ENCODE measurements at places on chromosomes 5 and 9. TPM values are rescaled to one million over a fixed set of nuclear protein-coding genes. Genes with fewer than 3 reads are reported as not detected.

GRCh38 chr9:6564868-6565267, 80.7 kb downstream of the GLDC start:
- H3K4me1 ChIP-seq = peaks cover 24% of the 10 kb centered on the region
- no peak overlapping the region for H3K27ac ChIP-seq
- H3K36me3 ChIP-seq = no peaks in the 10 kb centered on the region
- H3K27me3 ChIP-seq = no peaks in the 10 kb centered on the region
- H3K4me3 ChIP-seq = no peak overlapping the region

DNA sequence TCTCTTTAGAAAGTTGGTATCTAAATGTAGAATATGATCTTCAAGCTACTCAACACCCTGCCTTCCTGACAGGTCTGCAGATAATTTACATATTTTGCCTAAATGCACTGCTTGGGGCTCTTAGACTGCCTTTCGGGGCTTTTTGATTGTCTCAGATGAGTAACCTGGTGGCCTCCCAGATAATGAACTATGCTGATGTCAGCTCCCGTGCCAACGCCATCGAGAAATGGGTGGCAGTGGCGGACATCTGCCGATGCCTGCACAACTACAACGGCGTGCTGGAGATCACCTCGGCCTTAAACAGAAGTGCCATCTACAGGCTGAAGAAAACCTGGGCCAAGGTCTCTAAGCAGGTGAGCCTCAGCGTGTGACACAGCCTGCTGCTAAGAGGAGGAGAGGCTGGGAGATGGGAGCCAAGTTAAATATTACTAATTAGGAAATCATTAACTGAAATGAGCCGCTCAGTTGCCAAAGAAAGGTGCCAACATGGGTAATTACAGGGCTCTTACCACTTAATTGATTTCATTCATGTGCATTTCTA, 20.8 kb upstream of the CKMT2 start:
- H3K36me3 ChIP-seq = peaks cover 17% of the 10 kb centered on the region
- H3K4me3 ChIP-seq = no peak overlapping the region
- DNase-seq = peak; percentile 54
- H3K4me1 ChIP-seq = peaks cover 28% of the 10 kb centered on the region
- H3K27me3 ChIP-seq = no peaks in the 10 kb centered on the region
- no peak overlapping the region for H3K27ac ChIP-seq

DNA sequence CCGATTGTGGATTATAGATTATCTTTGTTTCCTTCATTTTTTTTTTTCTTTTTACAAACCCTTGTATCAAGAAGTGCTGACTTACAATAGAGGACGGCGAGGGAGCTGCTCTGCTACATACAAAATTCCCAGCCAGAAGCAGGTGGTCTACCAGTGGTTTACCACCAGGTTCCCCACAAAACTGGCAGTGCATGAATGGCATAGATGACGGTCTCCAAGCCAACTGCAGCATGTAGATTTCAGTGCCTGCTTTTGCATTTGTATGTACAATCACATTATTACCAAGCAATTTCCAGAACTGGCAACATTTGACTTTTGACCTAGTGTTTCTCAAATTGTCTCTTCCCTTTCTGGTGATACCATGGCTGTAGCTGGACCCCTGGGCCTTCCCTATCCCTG, 84.0 kb downstream of the ACER2 start:
- no peaks in the 10 kb centered on the region for H3K36me3 ChIP-seq
- H3K4me1 ChIP-seq = peaks cover 17% of the 10 kb centered on the region
- H3K27ac ChIP-seq = no peak overlapping the region
- no peak overlapping the region for H3K4me3 ChIP-seq
- no peaks in the 10 kb centered on the region for H3K27me3 ChIP-seq

DNA sequence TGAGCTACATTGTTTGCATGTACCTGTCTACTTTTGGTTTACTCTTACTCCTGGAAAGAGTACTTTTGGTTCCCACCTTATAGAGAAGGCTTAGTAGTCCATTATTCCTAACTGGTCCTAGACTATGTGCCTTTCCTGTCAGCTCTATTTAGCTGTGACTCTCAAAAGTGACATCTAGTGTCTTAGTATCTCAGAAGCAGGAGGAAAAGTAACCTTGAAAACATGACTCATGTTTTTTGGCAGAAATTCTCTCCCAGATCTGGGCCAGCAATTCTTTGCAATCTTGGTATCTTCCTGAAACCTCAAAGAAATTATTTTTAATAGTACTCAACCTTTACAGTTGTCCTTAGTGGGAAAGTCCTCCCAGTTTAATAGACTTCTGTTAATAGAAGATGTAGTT, 691.7 kb upstream of the SEMA6A start:
- no peak overlapping the region for H3K27ac ChIP-seq
- no peak overlapping the region for H3K4me3 ChIP-seq
- H3K36me3 ChIP-seq = no peaks in the 10 kb centered on the region
- no peaks in the 10 kb centered on the region for H3K27me3 ChIP-seq

DNA sequence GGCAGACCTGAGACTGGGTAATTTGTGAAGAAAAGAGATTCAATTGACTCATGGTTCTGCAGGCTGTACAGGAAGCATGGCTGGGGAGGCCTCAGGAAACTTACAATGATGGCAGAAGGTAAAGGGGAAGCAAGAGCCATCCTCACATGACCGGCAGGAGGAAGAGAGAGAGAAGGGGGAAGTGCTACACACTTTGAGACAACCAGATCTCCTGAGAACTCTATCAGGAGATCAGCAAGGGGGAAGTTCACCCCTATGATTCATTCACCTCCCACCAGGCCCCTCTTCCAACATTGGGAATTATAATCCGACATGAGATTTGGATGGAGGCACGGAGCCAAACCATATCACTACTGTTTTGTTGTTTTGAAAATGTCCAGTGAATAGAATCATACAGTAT, 110.2 kb downstream of the DAPK1 start:
- H3K27ac ChIP-seq = no peak overlapping the region
- H3K27me3 ChIP-seq = peaks cover 19% of the 10 kb centered on the region
- no peak for DNase-seq
- no peaks in the 10 kb centered on the region for H3K4me1 ChIP-seq

GRCh38 chr9:128109050-128109709, 18.3 kb downstream of the PTGES2 start:
- H3K27me3 ChIP-seq = no peaks in the 10 kb centered on the region
- no peak for DNase-seq
- no peak overlapping the region for H3K4me3 ChIP-seq
- H3K27ac ChIP-seq = no peak overlapping the region

DNA sequence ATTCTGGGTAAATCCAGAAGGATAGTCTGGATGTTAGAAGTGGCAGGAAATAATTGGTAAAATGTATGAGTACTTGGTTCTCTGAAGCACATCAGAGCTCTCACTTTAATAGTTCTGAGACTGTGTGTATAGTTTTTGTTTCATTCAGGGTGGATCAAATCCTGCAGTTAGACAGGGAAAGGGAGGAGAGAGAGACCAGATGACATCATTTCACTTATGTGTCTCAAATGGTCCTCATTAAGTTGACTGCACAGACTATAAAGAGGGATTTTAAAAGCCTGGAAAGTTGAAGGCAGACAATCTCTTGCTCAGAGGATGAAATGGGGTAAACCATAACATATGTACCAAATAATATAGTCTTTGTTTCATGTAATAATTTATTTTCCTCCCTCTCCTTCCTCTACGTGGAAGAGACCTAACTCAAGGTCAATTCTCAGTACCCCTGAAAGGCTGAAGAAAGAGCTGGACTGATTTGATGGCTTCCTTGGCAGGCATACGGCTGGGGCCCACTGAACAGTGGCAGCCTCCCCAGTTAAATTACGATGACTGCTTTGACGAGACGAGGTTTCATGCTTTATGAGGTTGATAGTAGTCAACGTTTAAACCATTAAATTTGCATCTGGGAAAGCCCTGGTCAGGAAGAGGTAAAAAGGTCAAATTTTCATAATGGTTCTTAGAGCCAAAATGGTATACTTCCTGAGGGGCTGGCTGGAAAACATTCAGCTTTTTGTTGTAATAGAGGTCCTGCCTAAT, 395.1 kb upstream of the RPS23 start:
- DNase-seq = no peak
- no peak overlapping the region for H3K4me3 ChIP-seq
- no peaks in the 10 kb centered on the region for H3K36me3 ChIP-seq
- no peak overlapping the region for H3K27ac ChIP-seq

DNA sequence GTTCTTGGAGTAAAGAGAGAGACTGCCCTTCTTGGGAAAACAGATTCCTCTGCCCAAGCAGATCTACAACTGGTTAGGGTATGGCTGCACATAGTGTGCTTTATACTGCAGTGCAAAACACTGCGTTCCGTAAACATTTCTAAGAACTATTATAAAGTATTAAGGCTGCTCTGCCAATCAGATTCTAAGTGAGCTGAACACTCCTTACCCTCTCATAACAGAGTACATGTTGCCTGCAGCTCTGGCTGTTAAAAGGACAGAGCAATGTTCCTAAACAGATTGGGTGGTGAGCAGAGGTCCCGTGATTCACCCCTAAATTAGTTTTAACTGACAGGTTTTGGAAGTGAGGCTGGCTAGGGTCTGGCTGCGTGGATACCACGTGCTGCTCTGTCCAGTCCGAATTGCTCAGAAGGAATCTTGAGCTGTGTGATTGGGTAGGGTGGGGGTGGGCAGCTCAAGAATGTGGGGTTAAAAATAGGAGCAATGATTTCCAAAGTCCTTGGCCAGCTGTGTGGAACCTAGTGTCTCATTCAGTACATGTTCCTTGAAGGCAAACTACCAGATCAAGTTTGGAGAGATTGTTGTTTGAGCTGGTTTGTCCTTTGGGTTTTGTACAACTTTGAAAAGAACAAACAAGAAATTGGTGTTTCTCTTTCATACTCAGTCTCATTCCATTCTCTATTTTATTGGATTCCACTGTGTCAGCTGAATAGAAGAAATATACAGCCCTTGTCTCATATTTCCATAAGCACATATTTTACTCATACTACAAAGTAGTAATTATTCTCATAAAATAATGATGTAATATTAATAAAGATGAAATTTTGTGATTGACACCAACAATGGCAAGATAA, 497.6 kb upstream of the CD180 start:
- H3K27me3 ChIP-seq = no peaks in the 10 kb centered on the region
- H3K4me1 ChIP-seq = no peaks in the 10 kb centered on the region
- H3K4me3 ChIP-seq = no peak overlapping the region
- no peak overlapping the region for H3K27ac ChIP-seq

DNA sequence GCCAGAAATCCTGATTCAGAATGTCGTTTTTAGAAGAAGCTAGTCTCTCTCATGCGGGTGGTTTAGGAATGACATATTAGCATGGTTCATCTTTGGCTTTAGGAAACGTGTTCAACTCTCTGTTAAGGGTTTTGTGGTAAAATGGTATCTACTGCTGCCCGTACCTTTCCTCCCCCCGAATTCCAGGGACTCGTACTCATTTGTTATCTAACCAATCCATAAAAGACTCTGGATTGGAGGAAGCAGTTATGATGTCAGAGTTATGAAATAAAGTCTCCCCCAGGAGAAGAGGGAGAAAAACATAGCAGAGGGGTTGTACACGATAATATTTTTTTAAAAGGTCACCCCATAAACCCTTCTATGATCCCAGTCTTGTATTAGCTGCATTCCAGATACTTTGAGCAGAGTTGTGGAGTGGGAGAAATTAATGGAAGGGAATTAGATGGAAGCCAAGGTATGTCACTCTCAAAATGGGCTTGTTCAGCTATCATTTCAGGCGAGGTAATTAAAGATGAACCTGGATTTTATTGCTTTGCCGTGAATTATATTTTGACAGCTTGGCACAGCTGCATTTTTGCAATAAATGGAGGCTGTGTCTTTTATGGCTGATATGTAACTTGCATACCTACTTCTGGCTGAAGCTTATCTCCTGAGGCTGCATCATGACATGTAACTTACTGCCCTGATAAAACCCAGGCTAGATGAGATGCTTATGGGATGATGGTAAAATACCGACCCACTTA, 31.3 kb downstream of the RAI14 start:
- H3K27me3 ChIP-seq = peaks cover 4% of the 10 kb centered on the region
- no peak for DNase-seq
- no peaks in the 10 kb centered on the region for H3K36me3 ChIP-seq
- H3K27ac ChIP-seq = no peak overlapping the region

DNA sequence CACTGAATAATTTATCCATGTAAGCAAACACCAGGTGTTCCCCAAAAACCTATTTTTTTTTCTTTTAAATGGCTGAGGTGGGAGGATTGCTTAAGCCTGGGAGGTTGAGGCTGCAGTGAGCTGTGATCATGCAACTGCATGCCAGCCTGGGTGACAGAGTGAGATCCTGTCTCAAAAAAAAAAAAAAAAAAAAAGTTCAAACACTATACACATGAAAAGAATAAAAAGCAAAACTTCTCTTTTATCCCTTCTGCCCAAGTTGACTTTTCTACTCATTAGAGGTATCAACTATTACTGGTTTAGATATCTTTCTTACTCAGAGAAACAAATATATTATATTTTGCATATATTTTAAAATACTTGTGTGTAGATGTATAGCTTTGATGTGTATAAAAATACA, 17.8 kb downstream of the DCTN4 start:
- no peak overlapping the region for H3K4me3 ChIP-seq
- H3K27me3 ChIP-seq = no peaks in the 10 kb centered on the region
- H3K4me1 ChIP-seq = peaks cover 74% of the 10 kb centered on the region
- no peak overlapping the region for H3K27ac ChIP-seq
- no peak for DNase-seq
- H3K36me3 ChIP-seq = peaks cover 37% of the 10 kb centered on the region

DNA sequence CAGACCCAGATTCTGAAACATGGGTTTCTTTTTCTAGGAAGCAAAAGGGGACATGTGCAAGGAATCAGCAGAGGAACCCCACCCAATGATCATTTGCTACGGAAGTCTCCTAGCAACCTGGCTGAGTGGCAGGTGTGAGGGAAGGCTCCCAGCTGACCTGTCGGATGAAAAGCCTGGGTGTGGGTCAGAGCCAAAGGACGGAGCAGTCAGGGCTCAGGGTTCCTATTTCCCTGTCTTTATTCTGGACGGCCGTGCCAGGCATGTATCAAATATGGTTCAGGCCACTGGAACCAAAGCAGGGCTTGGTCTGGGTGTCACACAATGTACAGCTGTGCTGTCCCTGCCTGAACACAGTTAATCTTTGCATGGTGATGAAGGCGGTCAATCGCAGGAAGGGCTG, 20.1 kb downstream of the STK10 start:
- DNase-seq = no peak
- peaks cover 85% of the 10 kb centered on the region for H3K4me1 ChIP-seq
- no peak overlapping the region for H3K4me3 ChIP-seq
- peaks cover 14% of the 10 kb centered on the region for H3K36me3 ChIP-seq
- no peaks in the 10 kb centered on the region for H3K27me3 ChIP-seq

- H3K4me3 ChIP-seq = no peak overlapping the region
- H3K4me1 ChIP-seq = no peaks in the 10 kb centered on the region
- H3K36me3 ChIP-seq = peaks cover 1% of the 10 kb centered on the region
- H3K27me3 ChIP-seq = no peaks in the 10 kb centered on the region
- no peak overlapping the region for H3K27ac ChIP-seq
- no peak for DNase-seq
These were observed 306.7 kb upstream of the SLC24A2 start for GRCh38 chr9:20095430-20096092.

Gene LHX3
- not detected for total RNA-seq

Gene TICAM2
- 2.0 TPM for total RNA-seq

Gene IL3
- total RNA-seq = 23.3 TPM

Gene ARHGAP26
- total RNA-seq = 16.9 TPM

Gene ZFP2
- 0.27 TPM for total RNA-seq

Data from activated CD4-positive, alpha-beta memory T cell treated with anti-CD3 and anti-CD28 coated beads for 36 hours (primary cell).